ENCODE measurements at places on chromosomes 1 and 21. TPM values are rescaled to one million over a fixed set of nuclear protein-coding genes. Genes with fewer than 3 reads are reported as not detected.

GRCh38 chr1:26844424-26845196 lies 18.1 kb downstream of the ZDHHC18 start:
- no peak for DNase-seq
- H3K4me1 ChIP-seq = peaks cover 1% of the 10 kb centered on the region
- H3K27me3 ChIP-seq = no peaks in the 10 kb centered on the region
- no peak overlapping the region for H3K27ac ChIP-seq
- no peak overlapping the region for H3K4me3 ChIP-seq
- peaks cover 63% of the 10 kb centered on the region for H3K36me3 ChIP-seq

DNA sequence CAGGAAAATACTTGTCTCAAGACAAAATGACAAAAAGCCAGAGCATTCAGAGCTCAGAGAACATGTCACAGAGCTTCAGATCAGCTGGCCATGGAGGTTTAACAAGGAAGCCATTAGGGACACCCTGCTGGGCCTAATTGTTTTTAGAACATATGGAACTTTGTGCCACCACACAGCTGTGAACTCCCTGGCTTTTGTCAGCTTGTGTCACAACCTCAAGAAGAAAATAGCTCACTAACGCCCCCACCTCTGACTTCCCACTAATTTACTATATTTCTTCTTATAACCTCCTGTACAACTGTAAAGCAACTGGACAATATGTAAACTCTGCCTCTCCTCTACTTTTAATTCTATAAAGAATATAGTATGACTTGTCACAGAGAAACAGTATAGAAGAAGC lies 21.0 kb upstream of the TDRD10 start:
- no peak overlapping the region for H3K4me3 ChIP-seq
- H3K27me3 ChIP-seq = no peaks in the 10 kb centered on the region
- H3K27ac ChIP-seq = no peak overlapping the region
- H3K36me3 ChIP-seq = no peaks in the 10 kb centered on the region

GRCh38 chr1:70896224-70896623 lies 151.4 kb downstream of the PTGER3 start:
- no peaks in the 10 kb centered on the region for H3K36me3 ChIP-seq
- no peak overlapping the region for H3K27ac ChIP-seq

DNA sequence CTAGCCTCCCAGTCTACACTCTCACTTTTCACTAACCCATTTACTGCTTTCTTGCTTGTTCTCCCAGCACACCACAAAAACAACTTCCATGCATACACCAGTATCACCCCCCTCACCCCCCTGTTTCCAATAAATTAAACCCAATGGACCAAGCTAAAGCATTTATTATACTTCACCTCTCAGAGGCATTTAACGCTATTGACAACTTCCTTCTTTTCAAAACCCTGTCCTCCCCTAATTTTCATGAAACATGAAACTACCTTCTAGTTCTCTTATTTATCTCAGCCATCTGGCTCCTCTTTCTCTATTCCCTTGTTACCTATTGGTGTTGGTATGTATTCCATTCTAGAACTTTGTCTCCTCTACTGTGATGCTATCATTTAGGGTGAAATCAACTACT lies 32.3 kb downstream of the PTPRC start:
- H3K36me3 ChIP-seq = peaks cover 67% of the 10 kb centered on the region
- H3K4me3 ChIP-seq = no peak overlapping the region
- no peaks in the 10 kb centered on the region for H3K27me3 ChIP-seq

DNA sequence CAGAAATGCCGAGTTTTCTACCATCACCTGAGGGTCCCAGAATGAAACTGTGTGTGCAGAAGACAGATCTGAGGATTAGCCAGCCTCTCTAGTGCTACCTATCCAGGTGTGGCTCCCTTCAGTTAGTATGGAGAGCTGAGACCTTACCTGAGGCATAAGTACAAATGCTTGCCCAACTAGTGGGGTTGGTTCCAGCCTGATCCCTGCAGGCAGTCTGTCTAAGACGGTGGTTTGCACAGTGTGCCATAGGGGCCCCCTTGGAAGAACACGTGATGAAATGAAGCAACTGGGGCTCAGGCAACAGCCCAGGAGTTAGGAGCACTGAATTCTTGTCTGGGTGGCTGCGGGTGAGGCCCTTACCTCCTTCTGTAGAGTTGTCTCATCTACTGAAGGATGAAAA lies 15.6 kb downstream of the S100A7A start:
- no peaks in the 10 kb centered on the region for H3K36me3 ChIP-seq
- H3K4me3 ChIP-seq = no peak overlapping the region
- H3K27ac ChIP-seq = no peak overlapping the region
- no peaks in the 10 kb centered on the region for H3K27me3 ChIP-seq

- H3K36me3 ChIP-seq = no peaks in the 10 kb centered on the region
- H3K27me3 ChIP-seq = no peaks in the 10 kb centered on the region
- H3K4me1 ChIP-seq = no peaks in the 10 kb centered on the region
- no peak overlapping the region for H3K27ac ChIP-seq
- H3K4me3 ChIP-seq = no peak overlapping the region
- DNase-seq = no peak
Observed at GRCh38 chr1:94729267-94729666, 90.9 kb upstream of the SLC44A3 start.

GRCh38 chr1:241849345-241849695 lies 1.3 kb downstream of the EXO1 start:
- no peak overlapping the region for H3K27ac ChIP-seq
- no peak overlapping the region for H3K4me3 ChIP-seq
- H3K4me1 ChIP-seq = peaks cover 7% of the 10 kb centered on the region
- H3K36me3 ChIP-seq = no peaks in the 10 kb centered on the region
- H3K27me3 ChIP-seq = no peaks in the 10 kb centered on the region

DNA sequence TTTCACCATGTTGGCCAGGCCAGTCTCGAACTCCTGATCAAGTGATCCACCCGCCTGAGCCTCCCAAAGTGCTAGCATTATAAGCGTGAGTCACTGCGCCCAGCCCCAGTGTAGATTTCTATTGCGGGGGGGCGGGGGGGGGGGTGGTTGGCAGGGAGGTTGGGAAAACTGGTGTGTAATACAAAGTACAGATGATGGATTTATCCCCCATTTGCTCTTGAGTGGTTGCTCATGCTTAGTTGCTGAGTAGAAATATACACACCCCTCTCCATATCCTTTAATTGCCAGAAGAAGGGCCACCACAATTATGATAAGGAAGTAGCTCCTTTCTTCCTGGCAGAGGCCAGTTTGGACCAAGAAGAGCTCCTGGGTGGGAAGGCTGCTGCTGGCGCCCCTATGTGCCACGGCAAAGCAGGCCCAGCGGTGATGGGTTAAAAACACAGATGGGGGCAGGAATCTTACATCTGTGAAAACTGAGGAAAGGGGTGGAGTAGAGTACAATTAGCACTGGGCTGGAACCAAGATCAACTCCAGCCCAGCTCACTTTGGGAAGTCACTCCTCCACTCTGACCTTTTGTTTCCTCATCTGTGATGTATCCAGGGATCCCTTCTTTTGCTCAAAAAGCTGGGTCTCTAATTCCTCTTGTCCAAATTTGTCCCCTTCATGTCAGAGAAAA lies 55.2 kb downstream of the MRPL37 start:
- no peak for DNase-seq
- H3K27ac ChIP-seq = no peak overlapping the region
- H3K4me3 ChIP-seq = no peak overlapping the region
- H3K36me3 ChIP-seq = peaks cover 11% of the 10 kb centered on the region
- peaks cover 4% of the 10 kb centered on the region for H3K4me1 ChIP-seq
- no peaks in the 10 kb centered on the region for H3K27me3 ChIP-seq

DNA sequence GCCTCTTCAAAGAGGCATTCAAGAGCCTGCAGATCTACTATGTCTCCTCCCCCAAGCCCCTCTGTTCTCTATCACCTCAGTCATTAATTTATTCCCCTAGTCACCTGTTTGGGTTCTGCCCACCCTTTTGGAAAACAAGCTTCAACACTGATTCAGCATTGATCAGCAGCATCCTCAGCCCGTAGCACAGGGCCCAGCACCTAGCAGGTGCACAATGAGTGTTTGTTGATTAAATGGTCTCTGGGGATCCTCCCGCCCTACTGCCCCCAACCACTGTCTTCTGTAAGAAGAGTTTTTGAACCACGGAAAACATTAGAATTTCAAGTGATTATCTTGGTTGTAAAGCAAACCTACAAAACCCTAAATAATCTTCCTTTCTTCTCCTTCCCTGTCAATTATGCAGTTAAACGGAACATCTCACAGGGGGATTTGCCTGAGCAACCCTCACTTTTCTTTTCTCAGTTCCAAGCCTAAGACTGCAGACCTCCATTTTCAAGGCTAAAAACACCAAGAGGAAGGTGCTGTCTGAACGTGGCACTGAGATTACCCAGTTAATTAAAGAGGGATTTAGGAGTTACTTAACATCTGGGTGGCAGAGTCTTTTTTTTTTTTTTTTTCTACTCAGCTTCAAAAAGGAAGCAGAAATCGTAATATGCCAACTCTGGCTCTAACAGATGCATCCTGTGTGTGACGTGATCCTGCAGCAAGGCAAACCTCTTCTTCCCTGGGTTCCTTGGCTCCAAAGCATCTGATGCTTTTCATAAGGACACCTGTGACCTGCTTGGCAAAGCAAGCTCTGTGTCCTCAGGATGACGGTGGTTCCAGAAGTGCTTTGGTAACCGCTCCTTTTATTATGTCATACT lies 163.0 kb downstream of the KAZN start:
- H3K27me3 ChIP-seq = no peaks in the 10 kb centered on the region
- H3K4me3 ChIP-seq = no peak overlapping the region
- no peaks in the 10 kb centered on the region for H3K36me3 ChIP-seq
- H3K4me1 ChIP-seq = no peaks in the 10 kb centered on the region
- H3K27ac ChIP-seq = no peak overlapping the region
- DNase-seq = no peak

Gene RPE65
- total RNA-seq = not detected

- H3K27ac ChIP-seq = no peak overlapping the region
- no peak for DNase-seq
- no peaks in the 10 kb centered on the region for H3K4me1 ChIP-seq
- no peak overlapping the region for H3K4me3 ChIP-seq
Observed at GRCh38 chr1:242139442-242139841, 140.5 kb upstream of the MAP1LC3C start.

- no peaks in the 10 kb centered on the region for H3K27me3 ChIP-seq
- H3K4me3 ChIP-seq = no peak overlapping the region
- H3K36me3 ChIP-seq = no peaks in the 10 kb centered on the region
- H3K4me1 ChIP-seq = no peaks in the 10 kb centered on the region
Observed at GRCh38 chr1:15289251-15289651, 42.2 kb downstream of the FHAD1 start.

DNA sequence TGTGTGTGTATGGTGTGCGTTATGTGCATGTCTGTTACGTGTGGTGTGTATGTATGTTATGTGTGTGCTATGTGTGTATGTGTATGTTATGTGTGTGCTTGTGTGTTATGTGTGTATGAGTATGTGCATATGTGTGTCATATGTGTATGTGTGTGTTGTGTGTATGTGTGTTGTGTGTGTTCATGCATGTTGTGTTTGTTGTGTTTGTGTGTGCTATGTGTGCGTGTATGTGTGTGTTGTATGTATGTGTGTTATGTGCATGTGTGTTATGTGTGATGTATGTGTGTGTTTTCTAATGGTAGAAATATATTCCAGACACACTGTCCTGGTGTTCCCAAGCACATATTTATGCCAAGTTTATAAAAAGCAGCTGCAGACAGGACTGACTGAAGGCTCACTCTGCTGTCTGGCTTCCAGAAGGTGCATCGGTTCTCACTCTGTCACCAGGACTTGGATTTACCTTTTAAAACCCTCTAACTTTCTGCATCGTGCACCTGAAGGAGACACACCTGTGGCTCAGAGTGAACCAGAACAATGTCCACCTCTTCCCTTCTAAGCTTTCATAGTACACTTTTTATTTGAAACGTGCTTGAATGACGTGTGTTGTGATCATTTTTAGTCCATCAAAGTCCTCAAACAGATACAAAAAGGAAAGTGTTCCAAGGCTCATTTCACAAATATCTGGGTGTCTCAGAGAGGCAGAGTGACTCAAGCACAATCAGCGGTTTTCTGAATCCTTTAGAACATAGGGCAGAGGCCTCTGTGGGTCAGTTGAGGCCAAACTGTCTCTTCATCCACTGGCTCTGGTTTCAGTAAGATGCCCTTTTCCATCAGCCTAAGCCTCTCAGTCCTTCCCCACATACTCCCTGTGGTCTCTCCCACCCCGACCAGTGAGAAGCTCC lies 49.9 kb downstream of the TOMM20 start:
- DNase-seq = no peak
- H3K4me3 ChIP-seq = no peak overlapping the region
- no peaks in the 10 kb centered on the region for H3K27me3 ChIP-seq
- peaks cover 48% of the 10 kb centered on the region for H3K4me1 ChIP-seq

DNA sequence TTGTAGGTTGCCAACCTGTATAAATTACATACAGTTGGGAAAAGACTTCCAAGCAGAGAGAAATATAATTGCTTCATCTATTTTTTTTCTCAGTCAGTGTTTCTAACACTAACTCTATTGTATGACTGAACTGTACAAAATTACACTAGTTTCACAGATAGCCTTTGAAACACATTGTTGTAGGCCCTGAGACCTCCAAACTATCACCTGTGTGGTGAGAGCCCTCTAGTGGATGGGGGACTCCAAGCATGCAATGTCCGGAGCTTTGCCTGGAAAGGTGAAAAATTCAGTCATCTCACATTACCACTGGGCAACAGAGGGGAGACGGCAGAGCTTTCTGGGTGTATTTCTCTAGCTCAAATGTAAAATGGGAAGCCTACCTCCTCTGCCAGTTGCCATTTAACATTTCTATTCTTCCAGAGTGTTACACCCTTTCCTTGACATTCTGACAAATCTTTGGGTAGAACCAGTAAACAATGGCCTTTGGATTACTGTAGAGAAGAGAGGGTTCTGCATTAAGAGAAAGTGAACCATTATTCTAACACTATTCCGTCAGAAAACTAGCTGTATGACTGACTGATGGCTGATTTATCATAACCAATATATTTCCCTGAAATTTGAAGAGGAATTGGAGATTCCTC lies 212.2 kb downstream of the LYPLAL1 start:
- no peaks in the 10 kb centered on the region for H3K27me3 ChIP-seq
- H3K27ac ChIP-seq = no peak overlapping the region
- no peaks in the 10 kb centered on the region for H3K36me3 ChIP-seq

Gene YARS1
- 197 TPM for total RNA-seq

Gene MYBPHL
- total RNA-seq = not detected

DNA sequence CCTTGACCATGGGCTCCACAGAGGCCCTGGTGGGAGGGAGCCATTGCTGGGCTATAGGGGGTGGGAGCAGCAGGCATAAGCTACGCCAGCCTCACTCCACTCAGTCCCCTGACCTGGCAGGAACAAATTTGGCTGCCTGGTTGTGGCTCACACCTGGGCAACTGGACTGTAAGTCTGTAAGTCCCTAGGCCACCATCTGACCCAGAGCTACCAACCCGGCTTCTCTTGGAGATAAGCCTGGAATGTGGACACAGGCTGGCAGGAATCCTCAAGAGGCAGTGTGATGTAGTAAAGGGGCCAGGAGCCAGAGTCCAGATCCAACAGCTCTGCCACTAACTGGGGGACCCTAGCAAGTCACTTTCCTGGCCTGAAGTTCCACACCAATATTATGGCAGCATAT lies 11.4 kb downstream of the NCF2 start:
- no peak overlapping the region for H3K27ac ChIP-seq
- no peak overlapping the region for H3K4me3 ChIP-seq
- H3K27me3 ChIP-seq = no peaks in the 10 kb centered on the region
- peaks cover 21% of the 10 kb centered on the region for H3K4me1 ChIP-seq
- no peaks in the 10 kb centered on the region for H3K36me3 ChIP-seq

GRCh38 chr1:24714859-24715520 lies 30.3 kb upstream of the CLIC4 start:
- H3K36me3 ChIP-seq = no peaks in the 10 kb centered on the region
- no peak overlapping the region for H3K27ac ChIP-seq
- DNase-seq = no peak
